Nucleus accumbens (tissue), 56 donors: ENCODE measurements at places on chromosomes 1 and 21.

GRCh38 chr1:156727926-156728598 is at the start of gene METTL25B:
METTL25B (plus strand) TSS chr1:156728469; CDS start chr1:156729105, 636 bp downstream.
- no peak for DNase-seq

DNA sequence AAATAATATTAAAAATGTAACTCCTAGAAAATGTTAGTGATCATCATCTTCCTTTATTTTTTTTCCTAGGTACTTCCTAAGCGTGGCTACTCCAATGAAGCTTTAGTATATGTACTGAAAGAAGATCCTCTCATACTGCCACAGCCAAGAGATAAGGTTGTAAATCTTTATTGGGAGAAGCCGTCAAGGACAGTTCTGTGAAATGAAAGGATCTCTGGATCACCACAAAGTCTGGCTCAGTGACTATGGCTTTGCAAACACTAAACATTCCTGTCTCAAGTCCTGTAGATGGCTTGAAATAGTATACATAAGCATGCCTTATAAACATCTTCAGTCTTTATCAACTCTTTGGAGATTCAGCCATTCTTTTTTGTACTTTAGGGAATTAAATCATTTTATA is 61.2 kb upstream of the DPH5 start:
- DNase-seq: no peak

DNA sequence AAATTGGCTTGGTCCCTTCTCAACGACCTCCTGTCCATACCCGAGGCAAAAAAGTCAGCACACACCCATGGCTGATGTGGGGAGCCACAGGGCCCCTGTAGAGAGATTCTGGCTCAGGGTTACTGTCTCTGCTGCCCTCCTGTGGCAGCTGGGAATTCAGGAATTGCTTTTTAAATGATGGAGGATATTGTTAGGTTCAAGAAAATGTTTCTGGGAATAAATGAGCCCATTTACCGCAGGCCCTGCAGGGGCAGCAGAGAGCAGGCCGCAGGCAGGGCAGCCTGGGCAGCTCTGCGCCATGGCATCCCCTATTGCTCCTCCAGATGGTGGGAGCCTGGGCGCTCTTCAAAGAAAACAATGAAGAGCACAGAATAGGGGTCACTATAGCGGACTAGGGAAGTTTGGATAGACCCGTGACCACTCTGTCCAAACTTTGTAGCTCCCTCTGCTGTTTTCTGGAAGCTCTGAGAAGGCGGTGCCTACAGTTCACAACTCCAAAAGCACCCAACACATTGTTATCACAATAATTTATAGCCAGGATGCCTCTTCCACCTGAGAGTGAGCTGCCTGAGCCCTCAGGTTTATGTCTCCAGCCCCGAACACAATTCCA is 201.1 kb downstream of the BACH1 start:
- DNase-seq: no peak

GRCh38 chr1:175870217-175870616 is 126.8 kb upstream of the TNR start:
- DNase-seq: no peak

- no peak for DNase-seq
These were observed 42.1 kb downstream of the CAMSAP2 start for GRCh38 chr1:200780545-200781369.

DNA sequence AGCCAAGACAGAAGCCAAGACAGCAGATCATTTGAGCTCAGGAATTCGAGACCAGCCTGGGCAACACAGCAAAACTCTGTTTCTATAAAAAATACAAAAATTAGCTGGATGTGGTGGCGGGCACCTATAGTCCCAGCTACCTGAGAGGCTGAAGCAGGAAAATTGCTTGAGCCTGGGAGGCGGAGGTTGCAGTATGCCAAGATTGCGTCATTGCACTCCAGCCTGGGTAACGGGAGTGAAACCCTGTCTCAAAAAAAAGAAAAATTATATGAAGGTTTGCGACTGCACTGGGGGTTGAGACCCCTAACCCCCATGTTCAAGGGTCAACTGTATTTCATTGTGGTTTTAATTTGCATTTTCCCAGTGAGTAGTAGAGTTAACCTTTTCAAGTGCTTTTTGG is 16.3 kb downstream of the RNF11 start:
- no peak for DNase-seq

DNA sequence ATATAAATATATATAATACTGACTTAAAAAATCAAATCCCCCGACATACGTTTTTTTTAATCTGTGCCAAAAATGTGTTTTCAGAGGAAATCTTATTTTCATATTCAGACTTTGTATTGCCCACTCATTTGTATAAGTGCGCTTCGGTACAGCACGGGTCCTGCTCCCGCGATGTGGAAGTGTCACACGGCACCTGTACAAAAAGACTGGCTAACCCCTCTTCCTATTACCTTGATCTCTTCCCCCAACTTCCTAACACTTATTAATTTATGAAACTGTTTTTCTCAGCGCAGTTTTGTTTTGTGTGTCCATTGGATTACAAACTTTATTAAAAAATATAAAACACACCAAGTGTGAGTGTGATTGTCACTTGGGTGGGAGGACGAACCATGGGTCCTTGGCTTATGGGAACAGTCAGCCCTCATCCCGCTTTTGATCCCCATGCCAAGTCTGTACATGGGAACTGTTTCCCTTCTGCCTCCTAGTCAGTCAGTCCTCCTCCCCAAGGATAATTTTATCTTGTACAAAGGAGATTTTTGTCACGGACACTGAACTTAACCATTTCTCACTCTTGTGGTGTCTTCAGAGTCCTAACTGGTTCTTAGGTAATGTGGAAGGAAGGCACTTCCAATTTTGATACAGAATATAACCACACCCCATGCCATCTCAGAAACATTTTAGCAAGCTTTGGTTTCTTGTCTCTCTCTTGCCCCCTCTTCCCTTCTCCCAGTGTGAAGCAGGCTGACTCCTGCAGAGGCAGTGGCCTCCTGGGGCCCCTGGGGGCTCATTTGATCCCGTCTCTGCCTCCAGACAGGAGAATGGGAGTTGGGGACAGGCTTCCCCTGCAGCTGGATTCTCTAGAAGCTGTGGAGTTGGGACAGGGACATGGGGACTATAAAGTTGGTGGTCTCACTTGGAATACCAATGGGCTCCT is 35.5 kb downstream of the ZBTB17 start:
- DNase-seq: no peak
